Neural crest cell (in vitro differentiated cells): ENCODE measurements at places on chromosomes 11 and 22. TPM values are rescaled to one million over a fixed set of nuclear protein-coding genes. Genes with fewer than 3 reads are reported as not detected.

DNA sequence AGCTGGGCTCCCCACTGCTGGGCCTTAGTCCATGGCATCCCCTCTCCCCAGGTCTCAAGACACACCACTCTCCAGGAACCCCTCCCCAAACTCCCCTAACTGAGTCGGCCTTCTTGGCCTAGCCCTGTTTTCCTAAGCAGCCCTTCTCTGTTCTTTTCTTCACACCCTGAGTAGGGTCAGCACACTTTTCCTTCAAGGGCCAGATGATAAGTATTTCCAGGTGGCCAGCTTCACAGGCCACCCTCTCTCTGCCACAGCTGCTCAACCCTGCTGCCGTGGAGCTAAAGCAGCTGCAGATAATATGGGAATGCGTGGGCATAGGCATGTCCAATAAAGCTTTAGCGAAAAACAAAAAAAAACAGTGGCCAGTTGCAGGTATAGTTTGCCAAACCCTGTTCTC, 24.1 kb downstream of the DGCR2 start:
- DNase-seq, result no peak

DNA sequence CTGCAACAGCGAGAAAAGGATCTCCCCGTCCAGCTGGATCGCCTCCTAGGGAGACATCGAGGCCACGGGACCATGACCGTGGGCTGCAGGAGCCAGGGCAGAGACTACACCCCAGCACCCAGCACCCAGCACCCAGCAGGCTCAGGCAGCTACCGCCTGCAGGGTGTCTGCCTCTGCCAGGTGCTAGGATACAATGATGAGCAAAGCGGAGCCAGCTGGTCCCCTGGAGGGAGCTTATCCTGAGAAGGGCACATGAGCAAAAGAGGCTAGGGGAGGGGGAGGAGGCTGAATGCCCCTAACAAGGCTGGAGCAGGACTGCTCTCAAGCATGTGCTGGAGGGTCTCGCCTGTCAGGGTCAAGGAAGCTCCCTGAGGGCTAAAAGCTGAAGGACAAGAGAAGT, 4.8 kb upstream of the CASTOR1 start:
- DNase-seq, result no peak

GRCh38 chr11:3129591-3130268, 35.4 kb downstream of the OSBPL5 start:
- no peak for DNase-seq

The YPEL1 gene
- 19.5 and 20.9 TPM in 2 replicates for total RNA-seq

- no peak for DNase-seq
Observed at GRCh38 chr11:132072858-132073211, 702.4 kb downstream of the NTM start.

DNA sequence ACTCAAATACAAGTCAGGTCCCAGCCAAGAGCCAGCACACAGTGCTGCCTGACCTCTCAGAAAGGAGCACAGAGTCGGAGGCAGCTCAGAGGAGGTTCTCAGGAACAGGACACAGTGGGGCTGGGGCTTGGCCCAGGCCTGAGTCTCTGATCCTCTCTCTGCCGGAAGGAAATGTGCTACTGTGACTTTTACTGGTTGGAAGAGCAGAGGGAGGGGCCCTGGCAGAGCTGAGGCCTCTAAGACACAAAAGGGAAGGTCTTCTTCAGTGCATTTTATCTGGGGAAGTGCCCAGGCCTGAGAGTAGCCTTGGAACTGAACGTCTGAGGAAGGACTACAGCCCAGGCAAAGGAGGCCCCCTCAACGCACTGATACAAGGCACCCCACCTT, 16.2 kb upstream of the CASTOR1 start:
- no peak for DNase-seq

DNA sequence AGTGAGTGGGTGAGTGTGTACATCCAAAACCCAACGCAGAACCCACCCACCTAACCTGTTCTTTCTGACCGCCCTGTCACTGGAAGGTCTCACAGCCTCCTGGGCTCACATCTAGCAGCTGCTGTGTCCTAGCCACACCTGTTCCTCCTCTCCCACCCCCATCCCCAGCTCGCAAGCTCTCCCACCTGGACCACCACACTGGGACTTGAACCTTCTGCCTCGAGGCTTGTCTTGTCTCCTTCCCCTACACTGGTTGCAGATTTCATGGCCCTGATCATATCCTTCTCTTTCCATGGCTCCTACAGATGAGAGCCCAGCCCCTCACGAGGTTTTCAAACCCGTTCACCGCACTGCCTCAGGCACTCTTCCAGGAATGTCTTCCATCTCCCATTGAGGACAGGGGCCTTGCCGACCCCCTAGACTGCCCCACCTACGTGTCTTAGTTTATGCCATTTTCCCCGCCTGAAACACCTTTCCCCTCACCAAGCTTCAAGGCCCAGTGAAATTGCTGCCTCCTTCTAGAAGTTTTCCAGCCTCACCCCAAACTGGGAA, 6.7 kb downstream of the IFITM10 start:
- no peak for DNase-seq

DNA sequence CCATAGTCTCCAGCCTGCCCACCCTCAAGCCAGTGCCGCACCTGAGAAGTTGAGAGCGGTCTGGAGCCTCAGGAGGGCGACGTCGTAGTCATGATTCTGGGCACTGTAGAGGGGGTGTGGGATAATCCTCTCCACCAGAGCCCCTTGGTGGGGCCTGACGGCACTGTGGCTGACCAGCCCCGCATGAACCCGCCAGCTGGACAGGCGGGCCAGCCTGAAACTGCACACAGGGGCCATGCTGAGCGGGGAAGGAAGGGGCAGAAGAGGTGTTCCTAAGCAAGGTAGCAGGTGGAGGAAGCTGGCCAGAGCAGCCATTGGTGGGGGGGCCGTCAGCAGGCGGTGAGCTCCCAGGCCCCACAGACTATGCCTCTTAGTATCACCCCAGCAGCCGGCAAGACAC, 13.1 kb downstream of the TMPRSS5 start:
- no peak for DNase-seq

- no peak for DNase-seq
Observed at GRCh38 chr22:23212061-23213021, 32.0 kb downstream of the BCR start.

DNA sequence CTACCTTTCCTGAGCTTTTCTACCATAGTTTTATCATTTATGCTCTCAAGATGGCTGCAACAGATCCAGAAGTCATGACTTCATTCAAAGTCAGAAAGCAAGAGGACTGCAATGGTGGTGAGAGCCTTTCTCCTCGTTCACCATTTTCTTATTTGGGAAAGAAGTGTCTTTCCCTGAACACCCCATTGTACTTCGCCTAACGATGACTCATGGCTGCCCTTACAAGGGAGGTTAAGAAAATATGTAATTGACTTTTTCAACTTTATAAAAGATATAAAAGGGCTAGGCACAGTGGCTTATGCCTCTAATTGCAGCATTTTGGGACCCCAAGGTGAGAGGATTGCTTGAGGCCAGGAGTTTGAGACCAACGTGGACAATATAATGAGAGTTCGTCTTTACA, 541.7 kb downstream of the METTL15 start:
- no peak for DNase-seq

- no peak for DNase-seq
Observed at GRCh38 chr11:27029966-27030365, 10.6 kb upstream of the BBOX1 start.

The C22orf42 gene
- not detected in 2 replicates for total RNA-seq

The PDE3B gene
- 24.1 and 24.3 TPM in 2 replicates for total RNA-seq

The TSPAN32 gene
- total RNA-seq, result not detected in 2 replicates

GRCh38 chr11:83819931-83820549, 533.9 kb upstream of the CCDC90B start:
- DNase-seq, result no peak

The ASCL2 gene
- 0.16 TPM in 1 of 2 replicates, not detected in the other for total RNA-seq

The PKP3 gene
- 0.42 and 1.7 TPM in 2 replicates for total RNA-seq

DNA sequence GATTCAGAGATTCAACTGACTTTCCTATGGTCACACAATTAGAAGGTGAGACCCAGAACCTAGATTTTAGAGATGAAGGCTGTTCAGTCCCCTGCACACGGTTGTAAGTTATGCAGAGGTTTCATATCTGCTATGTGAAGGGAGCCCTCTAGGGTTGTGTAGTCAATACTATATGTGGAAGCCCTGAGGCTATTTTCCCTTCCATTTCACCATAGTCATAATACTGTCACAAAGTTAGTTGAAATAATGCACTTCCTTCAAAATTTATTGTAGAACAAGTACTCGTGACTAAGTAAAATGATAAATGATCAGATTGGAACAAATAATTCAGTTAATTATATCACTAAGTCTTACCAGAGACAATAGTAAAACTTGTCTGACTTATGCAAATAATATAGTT, 48.8 kb downstream of the ENDOD1 start:
- DNase-seq, result no peak

The MOGAT2 gene
- not detected in 2 replicates for total RNA-seq
